ENCODE measurements at places on chromosomes 1 and 21. TPM values are rescaled to one million over a fixed set of nuclear protein-coding genes. Genes with fewer than 3 reads are reported as not detected.

KLHDC9 gene
- total RNA-seq: 0.40 TPM

GUCA2A gene
- total RNA-seq: 0.76 TPM

RAVER2 gene
- 1.9 TPM for total RNA-seq

CD84 gene
- total RNA-seq: 33.4 TPM

AMY2A gene
- not detected for total RNA-seq

HTR6 gene
- total RNA-seq: 0.40 TPM

ID3 gene
- total RNA-seq: 27.6 TPM

FTCD gene
- 5.7 TPM for total RNA-seq

FABP3 gene
- not detected for total RNA-seq

CSF1 gene
- 1.4 TPM for total RNA-seq

BARHL2 gene
- total RNA-seq: not detected

PROK1 gene
- not detected for total RNA-seq

TNN gene
- not detected for total RNA-seq

ANP32E gene
- total RNA-seq: 44.8 TPM

TLCD4 gene
- not detected for total RNA-seq

DNASE2B gene
- total RNA-seq: not detected

CRNN gene
- total RNA-seq: not detected

ARL8A gene
- 51.7 TPM for total RNA-seq

ARMH1 gene
- total RNA-seq: 205 TPM

CFHR2 gene
- not detected for total RNA-seq

HUNK gene
- 0.16 TPM for total RNA-seq

PRAMEF2 gene
- total RNA-seq: not detected

AMPD1 gene
- total RNA-seq: not detected

UBXN10 gene
- total RNA-seq: not detected

SMIM12 gene
- 29.1 TPM for total RNA-seq

All from naive thymus-derived CD4-positive, alpha-beta T cell (primary cell).